GM19239 (cell line): ENCODE measurements at places on chromosomes 2 and 18.

GRCh38 chr2:237791977-237792727 lies 6.4 kb upstream of the RBM44 start:
- no peak for DNase-seq

DNA sequence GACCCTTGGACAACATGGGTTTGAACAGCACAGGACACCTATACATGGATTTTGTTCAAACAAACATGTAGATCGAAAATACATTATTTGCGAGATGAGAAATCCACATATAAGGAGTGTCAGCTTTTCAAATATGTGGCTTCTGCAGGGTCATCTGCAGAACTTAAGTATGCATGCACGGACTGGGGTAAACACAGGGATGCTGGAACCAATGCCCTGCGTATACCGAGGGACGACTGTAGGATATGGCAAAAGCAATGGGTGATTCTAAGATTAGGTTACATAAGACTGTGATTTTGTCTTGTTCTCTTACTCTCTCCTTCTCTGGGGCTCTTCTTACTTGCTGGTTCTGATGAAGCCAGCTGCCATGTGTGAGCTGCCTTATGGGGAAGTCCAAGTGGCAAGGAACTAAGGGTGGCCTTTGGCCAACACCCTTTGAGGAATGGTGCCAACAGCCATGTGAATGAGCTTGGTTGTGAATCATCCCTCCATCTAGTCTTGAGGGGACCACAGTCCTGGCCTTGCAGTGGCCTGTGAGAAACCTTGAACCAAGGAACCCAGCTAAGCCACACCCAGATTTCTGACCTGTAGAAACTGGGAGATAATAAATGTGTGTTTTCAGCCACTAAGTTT lies 66.5 kb downstream of the EVA1A start:
- no peak for DNase-seq

GRCh38 chr2:156982615-156983014 lies 274.9 kb upstream of the GALNT5 start:
- DNase-seq, result no peak

DNA sequence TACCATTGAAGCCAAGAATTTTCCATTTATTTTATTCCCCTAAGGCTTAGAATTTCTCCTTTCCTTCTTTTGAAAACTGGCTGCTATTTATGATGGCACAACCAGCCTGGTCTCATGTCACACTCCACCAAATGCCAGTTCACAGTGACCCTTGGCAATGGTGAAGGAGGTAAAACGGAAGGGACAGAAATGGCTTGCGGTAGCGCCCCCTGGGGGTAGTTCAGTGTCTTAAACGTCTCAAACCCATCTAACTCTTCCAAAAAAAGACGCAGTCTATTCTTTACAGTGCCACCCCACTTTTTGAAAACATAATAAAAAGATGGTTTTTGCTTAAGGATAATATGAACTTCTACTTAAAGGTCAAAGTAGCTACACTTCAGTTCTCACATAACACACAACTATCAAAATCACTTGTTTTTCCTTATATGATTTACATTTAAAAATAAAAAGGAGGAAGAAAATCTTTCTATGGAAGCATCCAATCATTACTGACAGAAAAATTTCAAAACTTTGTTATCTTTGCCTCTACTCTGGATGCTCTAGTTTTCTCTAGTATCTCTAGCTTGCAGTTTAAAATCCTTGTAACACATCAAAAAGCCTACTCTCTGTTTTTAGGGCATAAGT lies 28.0 kb downstream of the PNO1 start:
- DNase-seq, result peak; percentile 7

DNA sequence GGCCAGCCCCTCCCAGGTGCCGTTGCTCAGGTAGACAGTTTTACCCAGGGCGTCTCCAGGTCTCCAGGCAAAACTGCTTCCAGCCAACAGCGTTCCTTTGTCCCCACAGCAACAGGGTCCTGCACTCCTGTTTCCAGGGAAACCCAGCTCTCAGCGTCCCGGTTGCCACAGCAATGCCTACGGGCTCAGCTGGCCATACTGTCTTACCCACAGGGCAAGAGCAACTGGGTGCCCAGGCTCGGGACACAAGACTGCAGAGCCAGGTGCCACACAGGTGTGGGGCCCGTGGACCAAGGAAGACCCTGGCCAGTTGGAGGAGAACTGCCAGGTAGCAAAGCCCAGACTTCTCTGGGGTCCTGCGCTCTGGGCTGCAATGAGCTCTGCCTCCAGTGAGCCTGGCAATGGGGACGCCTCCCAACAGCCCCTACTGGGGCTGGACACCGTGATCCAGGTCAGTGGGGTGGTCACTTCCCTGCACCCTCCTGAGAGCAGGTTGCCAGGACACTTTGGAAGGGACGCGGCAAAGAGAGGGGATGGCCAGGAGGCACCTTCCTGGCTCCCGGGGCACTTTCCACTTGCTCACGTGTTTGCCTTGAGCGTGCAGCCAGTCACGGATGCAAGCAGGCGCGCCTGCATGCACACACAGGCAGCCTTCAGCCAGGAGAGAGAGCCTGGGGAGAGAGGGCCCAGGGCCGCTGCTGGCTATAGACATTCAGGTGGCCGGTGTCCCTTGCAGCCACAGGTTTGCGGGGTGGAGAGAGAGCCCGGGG lies at the start of gene CROCC2:
TSS of gene CROCC2 (plus strand) at position 196 of the 770 bp plus-strand sequence. CDS start at position 374, 178 bp downstream.
- DNase-seq, result no peak

DNA sequence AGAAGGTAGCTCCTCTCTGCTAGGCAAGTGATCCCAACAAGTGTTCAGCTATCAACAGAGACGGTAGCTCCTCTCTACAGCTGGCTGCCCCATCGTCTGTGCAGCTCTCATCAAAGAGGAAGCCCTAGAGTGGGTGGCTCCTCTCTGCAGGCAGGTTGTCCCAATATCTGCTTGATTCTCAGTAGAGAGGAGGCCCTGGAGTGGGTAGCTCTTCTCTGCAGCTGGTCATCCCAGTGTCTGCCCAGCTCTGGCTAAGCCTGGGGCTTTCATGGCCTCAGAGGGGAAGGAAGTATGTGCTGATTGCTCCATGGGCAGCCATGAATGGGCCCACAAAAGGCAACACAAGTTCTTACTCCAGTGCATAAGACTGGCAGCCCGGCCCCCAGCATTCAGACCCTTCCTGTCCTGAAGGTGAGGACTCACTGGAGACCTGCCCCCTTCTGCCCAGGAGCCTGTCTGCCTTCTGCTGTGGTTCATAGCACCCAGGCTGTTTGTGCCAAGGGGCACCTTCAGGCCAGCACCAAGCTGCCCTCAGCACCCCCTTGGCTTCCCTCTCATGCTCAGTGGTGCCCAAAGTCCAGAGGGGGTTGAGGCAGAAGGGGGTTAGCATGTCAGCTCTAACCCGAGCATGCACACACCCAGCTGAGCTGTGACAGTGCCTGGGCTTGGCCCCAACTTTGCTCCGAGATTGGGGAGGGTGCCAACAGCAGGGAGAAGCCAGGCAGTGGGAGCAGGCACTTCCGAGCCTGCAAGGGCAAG lies 48.9 kb downstream of the CCDC68 start:
- DNase-seq, result no peak

- no peak for DNase-seq
Observed at GRCh38 chr2:240464514-240465241, 29.2 kb downstream of the GPC1 start.

DNA sequence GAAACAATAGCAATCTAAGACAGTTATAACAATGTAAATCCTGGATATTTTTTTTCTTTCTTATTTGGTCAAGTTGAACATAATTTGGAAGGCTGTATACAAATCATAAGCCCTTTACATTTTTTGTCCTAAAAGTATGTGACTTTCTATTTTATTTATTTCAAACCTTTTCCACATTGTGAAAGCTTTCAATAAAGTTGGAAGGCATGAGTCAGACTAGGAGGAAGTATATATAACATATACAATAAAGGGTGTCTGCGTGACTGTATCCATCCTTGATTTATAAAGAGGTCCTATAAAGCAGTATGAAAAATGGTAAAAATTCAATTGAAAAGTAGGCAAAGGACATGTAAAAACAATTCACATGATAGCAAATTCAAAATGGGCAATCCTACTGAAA lies 44.4 kb downstream of the CRACDL start:
- no peak for DNase-seq

GRCh38 chr2:120539937-120540718 lies 194.2 kb downstream of the INHBB start:
- no peak for DNase-seq

DNA sequence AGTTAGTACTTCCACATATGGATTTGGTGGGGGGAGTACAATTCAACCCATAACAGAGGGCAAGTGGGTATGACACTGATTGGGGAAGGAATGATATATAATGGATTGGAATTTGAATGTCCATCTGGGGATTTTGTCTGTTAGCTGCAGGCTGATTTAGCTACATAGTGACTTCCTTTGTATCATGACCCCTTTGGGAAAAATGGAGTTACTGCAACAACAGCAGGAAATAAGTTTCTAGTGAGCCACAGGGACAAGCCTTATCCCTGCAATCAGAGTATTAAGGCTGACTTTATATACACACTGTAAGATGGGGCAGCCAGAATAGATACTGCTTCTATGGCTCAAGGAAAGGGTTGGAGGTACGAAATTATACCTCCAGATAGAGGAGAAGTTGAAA lies 404.4 kb upstream of the MEIS1 start:
- no peak for DNase-seq

- no peak for DNase-seq
Observed at GRCh38 chr2:47226132-47226922, 71.2 kb upstream of the STPG4 start.

DNA sequence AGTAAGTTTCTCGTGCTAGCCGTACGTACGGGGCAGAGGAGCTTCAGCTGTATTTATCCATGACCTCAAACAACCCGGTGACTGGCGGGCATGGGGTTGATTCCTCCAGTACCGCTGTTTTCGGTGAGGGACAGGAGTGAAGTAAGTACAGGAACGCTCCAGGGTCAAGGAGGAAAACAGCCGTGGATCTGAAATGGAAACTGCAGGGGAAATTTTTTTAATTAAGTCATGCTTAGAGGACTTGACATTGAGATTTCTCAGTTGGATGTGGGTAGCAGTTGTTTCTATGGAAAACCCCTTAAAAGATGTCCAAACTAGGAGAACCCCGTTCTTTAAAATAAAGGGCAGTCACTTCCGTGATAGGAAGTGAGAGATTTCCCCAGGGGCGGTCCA lies 1.2 kb downstream of the RAB12 start:
- DNase-seq, result no peak

DNA sequence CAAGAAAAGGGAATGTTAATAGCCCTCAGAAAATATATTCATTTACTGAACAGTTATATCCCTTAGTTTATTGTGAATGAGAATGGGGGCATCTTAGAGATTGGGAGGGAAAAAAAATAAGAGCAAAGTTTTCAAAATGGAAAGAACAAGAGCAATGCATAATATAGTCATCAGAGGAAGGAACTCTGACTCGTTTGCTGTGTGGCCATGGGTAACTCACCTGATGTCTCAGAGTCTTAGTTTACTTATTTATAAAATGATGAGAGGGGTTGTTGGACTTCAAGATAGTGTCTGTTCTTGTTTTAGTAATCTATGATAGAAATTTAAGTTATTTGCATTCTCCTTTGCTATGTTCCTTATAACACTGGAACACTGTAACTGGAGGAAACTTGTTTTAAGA lies 70.7 kb downstream of the EML4 start:
- no peak for DNase-seq

DNA sequence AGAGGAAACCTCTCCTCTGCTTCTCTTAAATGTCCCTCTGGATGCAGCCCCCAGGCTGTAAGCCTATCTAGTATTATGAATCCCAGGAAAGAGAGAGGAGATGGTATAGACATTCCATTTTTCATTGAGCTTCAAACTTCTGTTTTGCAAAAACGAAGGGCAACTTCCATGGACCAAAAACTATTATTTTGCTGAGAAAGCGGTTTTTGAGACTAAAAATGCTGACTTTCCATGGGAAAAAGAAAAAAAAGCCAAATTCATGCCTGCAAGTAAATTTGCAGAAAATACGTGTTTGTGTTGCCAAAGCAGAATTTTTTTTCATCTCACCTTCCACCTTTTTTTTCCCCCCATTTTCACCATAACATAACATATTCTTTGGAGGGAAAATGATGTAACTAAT lies 272.5 kb upstream of the CELF4 start:
- DNase-seq, result no peak

- DNase-seq, result no peak
Observed at GRCh38 chr18:8799596-8800441, 94.5 kb downstream of the MTCL1 start.

DNA sequence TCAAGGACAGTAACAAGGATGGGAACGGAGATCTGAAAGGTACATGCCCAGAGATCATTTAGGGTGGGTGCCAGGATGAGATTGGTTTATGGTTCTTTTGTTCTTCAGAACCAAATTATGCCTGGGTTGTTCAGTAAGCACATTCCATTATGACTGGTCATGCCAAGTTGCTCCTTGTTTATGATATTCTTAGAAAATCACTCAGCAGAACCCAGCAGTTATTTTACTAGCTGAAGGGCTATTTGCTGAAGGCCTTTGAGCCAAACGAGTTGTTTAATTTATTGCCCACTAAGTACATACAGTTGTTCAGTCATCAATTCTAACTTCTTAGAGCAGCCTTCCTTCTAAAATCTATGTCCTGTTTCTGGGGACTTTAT lies 635 bp downstream of the SLC3A1 start:
- no peak for DNase-seq

DNA sequence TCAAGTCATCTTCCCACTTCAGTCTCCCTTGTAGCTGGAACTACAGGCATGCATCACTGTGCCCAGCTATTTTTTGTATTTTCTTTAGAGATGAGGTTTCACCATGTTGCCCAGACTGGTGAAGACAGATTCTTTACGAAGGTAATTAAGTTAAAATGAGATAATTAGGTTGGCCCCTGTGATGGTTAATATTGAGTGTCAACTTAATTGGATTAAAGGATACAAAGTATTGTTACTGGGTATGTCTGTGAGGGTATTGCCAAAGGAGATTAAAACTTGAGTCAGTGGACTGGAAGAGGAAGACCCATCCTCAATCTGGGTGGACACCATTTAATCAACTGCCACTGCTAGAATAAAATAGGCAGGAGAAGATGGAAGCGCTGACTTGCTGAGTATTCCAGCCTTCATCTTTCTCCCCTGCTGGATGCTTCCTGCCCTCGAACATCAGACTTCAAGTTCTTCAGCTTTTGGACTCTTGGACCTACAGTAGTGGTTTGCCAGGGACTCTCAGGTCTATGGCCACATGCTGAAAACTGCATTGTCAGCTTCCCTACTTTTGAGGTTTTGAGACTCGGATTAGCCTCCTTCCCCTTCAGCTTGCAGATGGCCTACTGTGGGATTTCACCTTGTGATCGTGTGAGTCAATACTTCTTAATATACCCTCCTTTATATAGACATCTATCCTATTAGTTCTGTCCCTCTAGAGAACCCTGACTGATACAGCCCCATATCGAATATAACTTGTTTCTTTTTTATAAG lies 269.1 kb downstream of the TMX3 start:
- DNase-seq, result no peak

DNA sequence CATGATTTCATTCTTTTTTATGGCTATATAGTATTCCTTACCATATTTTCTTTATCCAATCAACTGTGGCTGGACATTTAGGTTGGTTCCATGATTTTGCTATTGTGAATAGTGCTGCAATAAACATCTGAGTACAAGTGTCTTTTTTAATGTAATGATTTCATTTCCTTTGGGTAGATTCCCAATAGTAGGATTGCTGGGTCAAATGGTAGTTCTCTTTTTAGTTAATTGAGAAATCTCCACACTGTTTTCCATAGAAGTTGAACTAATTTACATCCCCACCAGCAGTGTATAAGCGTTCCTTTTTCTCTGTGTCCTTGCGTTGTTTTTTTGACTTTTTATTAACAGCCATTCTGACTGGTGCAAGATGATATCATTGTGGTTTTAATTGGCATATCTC lies 59.1 kb upstream of the IL1RL1 start:
- DNase-seq, result no peak
